ENCODE measurements at places on chromosomes 3 and 15.

GRCh38 chr15:35705030-35705883, 159.3 kb upstream of the DPH6 start:
- no peak for DNase-seq

DNA sequence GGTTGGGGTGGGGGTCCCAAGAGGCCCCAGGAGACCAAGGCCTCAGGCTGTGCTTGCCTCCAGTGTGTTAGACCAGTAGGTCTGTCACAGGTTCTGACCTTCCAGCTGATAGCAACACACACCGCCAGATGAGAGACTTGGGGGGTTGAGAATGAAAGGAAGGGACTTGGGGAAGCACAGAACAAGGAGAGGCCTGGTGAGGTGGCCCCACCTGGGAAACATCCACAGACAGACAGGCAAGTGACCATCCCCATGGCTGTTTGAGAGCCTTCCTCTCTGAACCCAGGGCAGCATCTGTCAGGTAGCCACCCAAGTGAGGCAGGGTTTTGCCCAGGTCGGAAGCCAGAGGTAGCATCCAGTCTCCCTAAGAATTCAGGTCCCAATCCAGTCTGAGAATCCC, 35.0 kb upstream of the VPS8 start:
- DNase-seq = no peak

- no peak for DNase-seq
These were observed 192.3 kb downstream of the ATP8B4 start for GRCh38 chr15:49926740-49927139.

DNA sequence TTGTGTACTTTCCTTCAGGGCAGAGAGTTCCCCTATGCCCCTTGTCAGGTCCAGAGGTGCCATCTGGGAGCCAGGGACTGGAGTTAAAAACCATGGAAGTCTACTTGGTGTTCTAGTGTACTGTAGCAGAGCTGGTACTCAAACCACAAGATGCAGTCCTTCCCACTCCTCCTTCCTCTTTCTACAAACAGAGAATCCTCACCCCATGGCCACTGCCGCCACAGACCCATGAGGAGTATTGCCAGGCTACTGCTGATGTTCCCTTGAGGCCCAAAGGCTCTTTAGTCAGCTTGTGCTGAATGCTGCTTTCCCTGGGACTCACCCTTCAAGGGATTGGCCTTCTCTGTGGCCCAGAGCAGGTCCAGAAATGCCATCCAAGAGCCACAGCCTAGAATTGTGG, 229.2 kb upstream of the ZPLD1 start:
- DNase-seq = no peak

- no peak for DNase-seq
These were observed 55.2 kb downstream of the CMSS1 start for GRCh38 chr3:99872923-99873254.

DNA sequence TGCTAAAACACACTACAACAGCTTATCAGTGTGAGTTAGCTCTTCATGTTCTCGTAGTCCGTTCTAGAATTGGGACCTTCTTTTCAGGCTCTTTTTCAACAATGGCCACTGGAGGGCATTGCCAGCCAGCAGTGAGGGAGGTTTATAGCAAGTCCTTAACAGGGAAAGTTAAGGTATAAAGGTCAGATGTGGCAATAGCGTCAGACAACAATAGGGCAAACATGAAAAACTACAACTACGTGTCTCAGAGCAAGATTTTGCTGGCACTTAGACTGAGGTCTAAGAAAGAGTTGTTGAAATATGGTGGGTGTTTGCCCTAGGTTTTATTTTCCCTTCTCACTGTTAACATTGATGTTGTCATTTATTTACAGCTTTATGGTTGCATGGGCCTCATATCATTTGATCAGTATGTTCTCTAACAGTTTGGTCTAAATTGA, 161.4 kb downstream of the GMNC start:
- peak; percentile 67 for DNase-seq

DNA sequence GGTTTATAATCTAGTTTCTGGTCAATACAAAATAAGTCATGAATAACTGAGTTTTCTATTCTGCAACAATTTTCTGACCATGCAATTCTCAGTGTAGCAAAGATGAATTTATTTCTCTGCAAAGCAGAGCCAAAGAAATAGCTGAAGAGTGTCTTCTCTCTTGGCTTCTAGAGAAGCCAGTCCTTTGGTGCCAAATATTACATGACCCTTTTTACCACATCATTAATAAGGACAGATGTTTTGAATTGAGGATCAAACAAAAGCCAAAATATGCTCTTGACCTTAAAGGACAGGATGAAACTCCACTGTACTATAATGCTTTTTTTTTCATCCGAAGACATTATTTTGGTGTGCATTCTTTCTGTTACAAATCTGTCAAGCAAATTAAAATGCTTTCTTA, 40.2 kb upstream of the OSTN start:
- no peak for DNase-seq

All from NCI-H510A treated with DMSO at 0.1 percent for 48 hours (cell line).